NCI-H2081 treated with DMSO at 0.1 percent for 48 hours (cell line): ENCODE measurements at places on chromosomes 12 and 14.

DNA sequence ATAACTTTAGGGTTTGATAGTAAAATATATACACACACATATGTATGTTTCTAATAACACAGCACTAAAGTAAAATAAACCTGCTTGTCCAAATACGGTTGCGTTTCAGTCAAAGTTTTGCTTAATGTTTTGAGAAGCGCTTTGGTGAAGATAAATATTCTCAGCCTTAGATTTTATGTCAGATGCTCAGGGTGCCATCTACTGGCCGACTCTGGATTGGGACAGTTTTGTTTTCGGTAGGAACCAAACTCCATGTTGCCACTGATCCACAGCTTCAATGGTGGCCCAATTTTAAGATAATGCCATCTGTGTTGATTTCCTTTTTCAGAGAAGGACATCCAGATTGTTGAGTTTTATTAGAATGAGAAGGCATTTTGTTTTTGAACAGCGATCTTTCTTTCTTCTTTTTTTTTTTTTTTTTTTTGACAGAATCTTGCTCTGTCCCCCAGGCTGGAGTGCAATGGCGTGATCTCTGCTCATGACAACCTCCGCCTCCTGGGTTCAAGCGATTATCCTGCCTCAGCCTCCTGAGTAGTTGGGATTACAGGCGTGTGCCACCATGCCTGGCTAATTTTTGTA is 43.1 kb downstream of the LLPH start:
- peak; percentile 1 for DNase-seq

DNA sequence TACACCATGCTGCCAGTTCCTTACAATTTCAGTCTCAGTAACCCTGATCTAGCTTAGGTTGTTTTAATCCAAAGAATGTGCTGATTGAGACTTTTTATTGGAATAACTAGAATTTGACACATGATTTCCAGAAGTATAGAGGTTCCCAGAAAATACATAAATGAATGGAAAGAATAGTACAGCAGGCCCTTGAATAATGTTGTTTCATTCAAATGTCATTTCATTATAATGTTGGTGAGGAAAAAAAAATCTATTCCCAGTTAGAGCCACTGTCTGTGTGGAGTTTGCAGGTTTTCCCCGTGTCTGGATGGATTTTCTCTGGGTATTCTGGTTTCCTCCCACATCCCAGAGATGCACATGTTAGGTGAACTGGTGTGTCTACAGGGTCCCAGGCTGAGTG is 273.5 kb upstream of the GARIN6 start:
- DNase-seq = no peak

GRCh38 chr12:223841-224240 is 9.9 kb upstream of the SLC6A12 start:
- no peak for DNase-seq

DNA sequence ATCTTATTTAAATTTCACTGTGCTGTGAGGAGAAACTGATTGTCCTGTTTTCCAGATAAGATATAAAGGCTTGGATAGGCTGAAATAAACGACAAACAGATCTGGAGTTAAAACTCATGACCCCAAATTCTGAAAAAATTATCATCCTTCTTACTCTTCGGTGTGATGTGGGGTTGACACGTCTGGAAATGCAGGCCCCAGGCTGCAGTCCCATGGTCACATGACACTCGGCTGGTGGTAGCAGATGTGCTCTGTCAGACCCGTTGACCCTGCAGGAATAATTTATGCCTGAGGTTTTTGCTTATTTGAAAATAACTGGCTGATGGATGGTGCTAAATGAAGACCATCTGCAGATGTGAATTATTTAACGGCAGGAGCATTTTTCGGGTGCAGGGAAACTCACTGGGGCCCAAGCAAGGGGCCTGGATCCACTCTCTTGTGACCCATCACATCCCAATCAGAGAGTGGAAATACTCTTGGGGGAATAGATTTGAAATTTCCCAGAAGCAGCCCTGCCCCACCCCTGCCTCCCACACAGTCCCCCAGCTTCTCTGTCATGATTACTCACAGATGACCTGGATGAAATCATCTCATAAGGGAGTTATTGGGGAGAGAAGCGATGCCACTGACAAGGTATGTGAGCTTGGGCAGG is 47.7 kb upstream of the CMKLR1 start:
- DNase-seq = no peak

GRCh38 chr12:26069796-26070195 is 55.0 kb downstream of the BHLHE41 start:
- DNase-seq = no peak

DNA sequence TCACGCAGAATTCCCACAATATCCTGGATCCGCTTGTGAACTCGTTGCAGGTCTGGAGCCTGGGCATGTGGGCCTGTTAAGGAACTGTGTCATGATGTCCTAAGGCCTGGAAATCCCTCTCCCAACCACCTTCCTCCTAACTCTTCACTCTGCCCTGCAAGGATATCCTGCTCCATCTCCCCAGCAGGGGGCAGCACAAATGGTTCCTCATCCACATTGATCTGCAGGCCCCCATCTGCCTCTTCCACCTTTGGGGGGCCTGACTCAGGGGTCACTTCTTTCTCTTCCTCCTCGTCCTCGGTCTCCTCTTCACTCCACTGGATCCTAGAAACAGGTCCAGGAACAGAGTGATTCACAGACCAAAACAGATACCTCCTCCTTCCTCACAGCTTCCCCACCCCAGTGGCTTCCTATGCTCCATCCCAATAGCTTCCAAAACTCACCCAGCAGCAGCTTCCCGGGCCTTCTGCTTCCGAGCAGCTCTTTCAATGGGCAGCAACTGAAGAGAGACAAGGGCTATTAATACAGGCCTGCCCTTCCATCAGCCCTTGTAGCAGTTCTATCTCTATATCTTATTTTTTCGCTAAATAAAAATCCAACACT is 4.5 kb downstream of the NOP2 start:
- no peak for DNase-seq

DNA sequence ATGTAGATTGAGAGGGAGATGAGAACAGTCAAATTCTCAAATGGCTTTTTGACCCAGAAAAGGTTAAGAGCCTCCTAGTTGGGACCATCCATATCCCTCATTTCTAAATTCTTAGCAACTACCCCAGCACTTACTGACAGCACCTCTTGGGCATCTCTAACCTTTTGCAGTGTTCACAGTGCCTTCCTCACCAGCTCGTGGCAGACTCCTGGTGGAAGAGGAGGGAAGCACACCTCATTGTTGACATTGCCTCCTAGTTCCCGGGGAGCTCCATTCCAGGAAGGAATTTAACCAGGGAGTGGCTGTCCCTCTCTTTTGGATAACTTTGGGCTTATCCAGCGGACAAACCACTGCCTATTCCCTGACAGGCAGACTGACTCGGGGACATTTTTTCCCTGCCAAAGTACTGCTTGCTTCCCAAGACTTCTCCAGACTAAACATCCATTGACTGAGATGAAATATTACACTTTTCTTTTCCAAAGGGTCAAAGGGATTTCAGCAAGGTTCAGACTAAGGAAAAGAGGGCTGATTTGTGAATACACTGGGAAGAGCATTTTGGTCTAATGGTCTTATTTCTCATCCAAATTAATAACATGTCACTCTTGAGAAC is 9.0 kb upstream of the OR6J1 start:
- no peak for DNase-seq

GRCh38 chr14:38197001-38197783 is 10.5 kb upstream of the SSTR1 start:
- DNase-seq = no peak

- no peak for DNase-seq
These were observed 8.4 kb downstream of the PEX5 start for GRCh38 chr12:7197841-7198240.

- DNase-seq = peak; percentile 91
These were observed 23.3 kb downstream of the DMAC2L start for GRCh38 chr14:50335389-50335788.

GRCh38 chr14:79568594-79568993 is 642.7 kb downstream of the DIO2 start:
- DNase-seq = no peak

DNA sequence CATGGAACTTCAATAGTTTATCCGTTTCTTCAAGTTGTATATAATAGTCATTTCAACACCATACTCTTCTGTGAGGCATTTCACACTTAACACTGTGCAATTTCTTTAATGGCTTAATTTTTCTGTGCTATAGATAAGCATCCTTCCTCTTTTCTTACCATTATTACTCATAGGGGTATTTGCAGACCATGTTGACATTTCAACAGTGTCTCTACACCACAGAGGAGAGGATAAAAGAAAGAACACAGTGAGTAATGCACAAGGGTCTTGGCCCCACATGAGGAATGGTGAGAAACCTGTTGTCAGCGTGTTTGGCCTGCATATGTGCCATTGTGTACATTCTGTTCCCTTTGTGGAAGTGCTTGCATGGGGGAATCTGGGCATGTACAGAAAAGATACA is 421.5 kb upstream of the MDGA2 start:
- no peak for DNase-seq
